ENCODE measurements at places on chromosomes 12 and 14.

DNA sequence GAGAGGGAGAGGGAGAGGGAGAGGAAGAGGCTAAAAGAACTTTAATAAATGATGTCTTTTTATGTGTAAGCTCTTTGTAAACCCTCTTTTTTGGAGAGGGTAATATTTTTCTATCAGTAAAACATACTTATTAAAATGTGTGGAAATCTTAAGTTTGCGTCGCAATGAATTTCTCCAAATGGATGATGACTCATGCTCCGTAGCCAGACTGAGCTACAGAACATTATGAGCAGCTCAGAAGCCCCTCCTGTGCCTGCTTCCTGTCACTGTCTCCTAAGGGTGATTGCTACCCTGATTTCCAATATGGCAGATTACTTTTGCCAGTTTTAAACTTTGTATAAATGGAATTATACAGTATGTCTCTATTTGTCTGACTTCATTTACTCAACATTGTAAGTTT is 13.0 kb upstream of the PYGL start:
- no peak for DNase-seq

- no peak for DNase-seq
Observed at GRCh38 chr12:59408431-59408830, 187.4 kb upstream of the SLC16A7 start.

GRCh38 chr12:112892856-112893255 is 13.9 kb upstream of the OAS1 start:
- DNase-seq = no peak

- DNase-seq = peak; percentile 23
Observed at GRCh38 chr12:45730084-45730347, 510 bp downstream of the ARID2 start.

DNA sequence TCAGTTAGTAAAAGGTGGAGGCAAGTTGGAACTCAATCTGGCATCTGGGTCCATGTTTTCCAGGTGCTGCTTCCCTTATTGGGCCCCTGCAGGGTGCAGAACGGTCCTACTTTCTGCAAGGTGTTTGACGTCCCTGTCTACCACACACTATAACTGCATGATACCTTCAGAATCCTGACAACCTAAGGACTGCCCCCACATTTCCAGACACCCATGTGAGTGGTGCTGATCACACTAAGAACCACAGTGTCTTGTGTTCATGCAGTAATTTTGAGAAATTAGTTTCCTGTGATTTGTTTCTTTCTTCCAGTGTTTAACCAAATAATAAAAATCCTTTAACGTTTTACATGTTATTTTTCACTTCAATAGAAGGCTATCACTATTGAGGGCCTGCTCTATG is 121.1 kb upstream of the MDM1 start:
- DNase-seq = no peak

DNA sequence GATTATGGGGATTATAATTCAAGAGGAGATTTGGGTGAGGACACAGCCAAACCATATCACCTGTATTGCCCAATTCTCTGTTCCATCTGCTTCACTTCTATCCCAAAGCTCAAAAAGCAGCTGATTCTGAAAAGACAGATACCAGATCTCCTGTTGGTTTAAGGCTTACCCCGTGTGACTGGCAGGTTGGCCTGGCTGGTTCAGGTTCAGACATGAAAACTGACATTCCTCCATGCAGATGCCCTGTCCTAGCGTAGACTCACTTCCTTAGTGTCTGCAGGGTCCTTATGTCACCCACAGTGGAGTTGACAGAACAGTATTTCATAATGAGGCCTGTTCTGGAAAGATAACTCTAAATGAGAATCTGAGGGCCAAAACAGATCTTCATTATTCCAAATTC is 61.1 kb upstream of the FLRT2 start:
- DNase-seq = no peak

DNA sequence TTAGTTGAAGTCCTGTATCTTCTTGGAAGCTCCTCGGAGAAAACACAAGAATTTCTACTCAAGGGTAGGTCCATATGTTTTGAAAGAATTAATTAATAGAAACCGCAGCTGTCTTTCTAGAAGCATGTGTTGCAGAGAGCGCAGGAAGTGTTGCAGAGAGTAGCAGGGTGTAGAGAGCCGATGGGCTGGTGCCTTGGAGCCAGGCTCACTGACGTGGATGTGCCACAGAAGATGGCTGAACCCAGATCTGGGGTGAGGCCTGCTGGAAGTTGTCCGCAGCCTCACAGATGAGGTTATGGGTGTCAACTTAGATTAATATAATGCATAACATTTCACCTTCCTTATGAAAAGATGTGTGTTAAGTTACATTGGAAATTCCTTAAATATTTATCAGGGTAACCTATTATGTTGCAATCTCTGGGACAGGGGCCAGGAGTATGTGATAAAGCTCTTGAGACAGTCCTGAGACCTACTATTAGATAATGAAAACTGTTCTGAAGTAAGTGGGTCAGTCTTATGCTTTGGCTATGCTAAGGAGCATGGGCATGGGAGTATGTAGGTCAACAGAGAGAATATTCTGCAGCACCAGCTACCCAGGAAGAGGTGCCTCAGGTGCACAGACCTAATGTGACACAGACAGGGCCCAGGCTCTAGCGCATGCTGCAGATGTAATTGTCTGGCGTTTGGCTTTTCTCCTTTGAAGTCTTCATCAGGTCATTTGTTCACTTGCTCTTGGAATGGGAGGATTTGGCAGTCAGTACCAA is 973.3 kb downstream of the BCL11B start:
- DNase-seq = no peak

DNA sequence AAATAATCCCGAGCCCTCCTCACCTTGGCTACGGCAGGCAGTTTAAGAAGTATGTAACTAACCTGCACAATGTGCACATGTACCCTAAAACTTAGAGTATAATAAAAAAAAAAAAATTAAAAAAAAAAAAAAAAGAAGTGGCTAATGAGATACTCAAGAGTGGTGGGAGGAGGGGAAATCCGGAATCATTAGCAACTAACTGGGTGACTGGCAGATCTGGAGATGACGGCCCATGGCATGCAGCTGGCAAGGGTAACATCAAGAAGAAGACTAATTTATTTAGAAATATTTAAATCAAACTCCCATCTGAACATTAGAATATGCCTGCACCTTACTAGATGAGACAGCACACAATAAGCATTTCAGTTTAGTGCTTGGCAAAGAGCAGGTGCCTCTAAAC is 52.3 kb upstream of the TMCC3 start:
- no peak for DNase-seq

DNA sequence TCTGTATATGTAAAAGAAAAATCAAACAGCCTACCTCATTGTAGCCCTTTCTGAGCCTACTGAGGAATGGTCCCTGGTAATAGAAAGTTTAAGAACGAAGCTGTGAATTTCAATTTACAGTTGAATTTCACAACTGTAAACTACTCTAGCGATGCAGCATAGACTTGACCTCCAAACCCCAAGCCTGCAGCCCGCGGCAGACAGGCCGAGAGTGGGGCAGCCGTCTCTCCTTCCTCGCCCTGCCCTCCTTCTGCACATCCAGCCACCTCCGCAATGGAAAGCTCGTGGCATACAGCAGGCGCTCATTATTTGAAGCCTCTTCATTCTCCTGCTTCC is 15.3 kb downstream of the RNASE2 start:
- DNase-seq = no peak

- no peak for DNase-seq
Observed at GRCh38 chr14:99118946-99119345, 153.1 kb downstream of the BCL11B start.

DNA sequence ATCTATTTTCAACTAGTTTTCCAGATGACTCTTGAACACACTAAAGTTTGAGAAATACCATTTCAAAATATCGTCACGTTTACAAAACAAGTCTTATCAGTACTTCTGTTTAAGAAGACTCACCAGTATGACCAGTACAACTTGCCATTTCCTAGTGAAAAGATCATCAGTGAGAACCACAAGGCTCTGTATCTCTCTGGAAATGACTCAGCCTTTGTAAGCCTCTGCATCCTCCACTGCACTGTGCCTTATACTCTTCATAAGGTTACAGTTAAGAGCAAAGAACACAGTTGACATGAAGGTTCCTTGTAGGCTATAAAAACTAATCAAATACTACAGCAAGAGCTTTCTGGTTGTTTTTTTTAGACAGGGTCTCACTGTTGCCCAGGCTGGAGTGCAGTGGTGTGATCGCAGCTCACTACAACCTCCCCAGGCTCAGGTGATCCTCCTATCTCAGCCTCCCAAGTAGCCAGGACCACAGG is 5.7 kb upstream of the VTI1B start:
- no peak for DNase-seq

DNA sequence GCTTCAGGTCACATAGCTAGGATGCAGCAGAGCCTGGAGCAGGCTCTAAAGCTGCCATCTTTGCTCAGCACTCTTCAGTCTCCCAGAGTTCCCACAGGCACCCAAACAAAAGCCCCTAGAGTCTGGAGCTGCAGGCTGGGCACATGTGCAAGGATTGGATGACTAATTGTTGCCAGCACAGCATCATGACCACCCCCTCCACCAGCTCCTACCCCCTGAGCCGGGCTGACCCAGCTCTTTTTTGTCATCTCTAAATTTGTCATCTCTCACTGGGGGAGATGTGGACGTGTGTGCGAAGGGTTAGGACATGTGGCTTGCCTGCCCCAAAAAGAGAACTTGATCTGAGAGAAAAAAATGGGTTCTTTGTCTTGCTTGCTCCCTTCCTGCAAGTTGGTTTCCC is 4.3 kb upstream of the MMP19 start:
- DNase-seq = no peak

DNA sequence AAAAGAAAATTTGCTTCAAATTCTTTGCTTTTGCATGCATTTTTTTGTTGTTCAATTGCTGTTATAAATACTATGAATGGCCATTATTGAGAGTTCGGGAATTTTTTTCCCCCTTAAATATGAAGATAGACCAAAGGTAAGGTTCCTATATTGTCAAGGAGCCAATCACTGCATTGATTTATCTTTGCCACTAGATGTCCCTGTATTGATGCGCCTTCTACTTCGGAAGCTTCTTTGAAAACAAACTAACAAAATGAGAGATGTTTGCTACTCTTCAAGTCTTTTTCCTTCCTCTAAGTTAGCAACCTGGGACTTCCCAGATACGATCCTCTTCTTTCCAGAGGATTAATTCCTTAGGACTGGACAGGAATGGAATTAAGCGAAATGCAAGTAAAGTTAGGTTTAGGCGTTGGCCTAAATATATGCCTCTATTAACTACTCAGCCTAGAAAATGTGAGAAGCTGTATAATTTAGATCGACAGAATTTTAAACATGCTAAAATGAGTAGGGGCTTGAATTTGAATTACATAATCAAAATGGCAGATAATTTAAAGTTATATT is 318.1 kb downstream of the AEBP2 start:
- DNase-seq = no peak

DNA sequence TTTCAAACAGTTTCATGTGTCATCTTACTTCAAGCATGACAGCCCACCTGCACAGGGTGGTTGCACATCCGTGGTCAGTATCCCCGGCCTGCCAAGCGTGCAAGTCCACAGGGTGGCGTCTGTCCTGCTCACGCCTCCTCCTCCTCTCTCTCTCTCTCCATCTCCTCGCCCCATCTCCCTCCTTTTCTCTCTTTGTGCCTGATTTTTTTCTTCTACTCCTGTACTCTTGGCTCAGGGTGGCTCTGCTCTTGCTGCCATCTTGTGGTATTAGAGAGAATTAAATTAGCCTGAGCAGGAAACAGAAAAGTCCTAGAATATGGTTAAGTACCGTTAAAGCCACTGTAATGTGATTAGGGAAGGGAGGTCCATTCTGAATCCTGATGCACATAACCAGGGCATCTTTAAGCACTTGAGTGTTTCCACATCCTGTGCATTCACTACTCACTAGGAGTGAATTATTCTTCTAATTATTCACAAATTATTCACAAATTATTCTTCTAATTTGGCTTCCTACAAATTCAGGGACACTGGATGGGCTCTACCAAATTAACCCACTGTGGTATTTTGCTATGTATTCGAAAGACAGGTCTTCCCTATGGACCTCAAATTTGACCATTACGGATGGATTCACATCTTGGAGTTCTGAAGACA is 25.5 kb upstream of the DTX1 start:
- no peak for DNase-seq

DNA sequence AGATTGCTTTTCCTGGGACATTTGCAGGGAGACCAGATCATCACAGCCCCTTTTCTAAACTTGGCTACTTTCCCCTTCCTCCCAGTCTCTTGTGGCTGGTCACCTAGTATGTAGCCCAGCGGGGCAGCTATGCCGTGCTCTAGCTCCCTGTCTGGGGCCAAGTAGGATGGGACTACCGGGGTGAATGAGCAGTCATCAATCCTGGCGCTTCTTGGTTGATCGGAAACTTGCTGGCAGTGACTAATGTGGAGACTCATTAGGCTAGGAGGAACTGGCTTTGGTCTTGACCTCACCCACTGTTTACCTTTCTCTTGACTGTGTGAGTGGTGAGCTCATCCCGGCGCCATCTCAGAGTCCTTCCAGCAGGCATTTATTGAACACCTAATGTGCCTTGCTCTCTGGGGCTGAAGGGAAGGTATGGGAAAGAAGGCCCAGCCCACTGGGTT is 15.9 kb downstream of the PLEKHG3 start:
- no peak for DNase-seq

DNA sequence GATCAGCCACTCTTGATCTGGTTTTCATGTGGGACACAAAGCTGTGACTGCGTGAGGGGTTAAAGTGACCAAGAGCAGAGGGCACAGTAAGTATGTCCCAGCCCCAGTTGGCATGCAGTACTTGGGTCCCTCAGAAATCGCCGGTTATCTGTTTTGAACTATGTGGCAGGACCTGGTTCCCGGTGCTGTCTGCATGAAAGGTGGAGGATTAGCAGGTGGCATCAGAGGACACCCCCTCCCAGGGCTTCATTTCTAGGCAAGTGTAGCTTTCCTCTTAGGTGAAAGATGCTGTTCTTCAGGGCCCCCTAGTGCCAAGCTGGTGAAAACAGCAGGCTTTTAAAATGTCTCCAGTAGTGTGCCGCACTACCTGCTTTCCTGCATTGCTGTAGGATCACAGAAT is 57.1 kb downstream of the ATG14 start:
- DNase-seq = peak; percentile 22

- DNase-seq = no peak
Observed at GRCh38 chr12:6215932-6216494, 15.8 kb downstream of the CD9 start.

DNA sequence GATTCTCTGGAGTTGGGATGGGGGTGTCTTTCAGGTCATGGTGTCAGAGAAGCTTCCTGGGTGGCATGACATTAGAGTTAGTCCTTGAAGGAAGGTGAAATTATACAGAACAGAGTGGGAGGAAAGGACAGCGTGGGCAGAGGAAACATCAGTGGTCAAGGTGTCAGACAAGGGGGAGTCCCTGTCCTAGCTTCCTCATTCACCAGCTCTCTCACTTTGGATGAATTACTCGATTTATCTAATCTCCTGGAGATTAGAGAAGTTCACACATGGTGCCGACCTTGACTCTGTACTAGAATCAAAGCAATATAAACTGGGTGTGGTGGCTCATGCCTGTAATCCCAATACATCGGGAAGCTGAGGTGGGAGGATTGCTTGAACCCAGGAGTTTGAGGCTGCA is 492.9 kb downstream of the VRK1 start:
- DNase-seq = no peak

DNA sequence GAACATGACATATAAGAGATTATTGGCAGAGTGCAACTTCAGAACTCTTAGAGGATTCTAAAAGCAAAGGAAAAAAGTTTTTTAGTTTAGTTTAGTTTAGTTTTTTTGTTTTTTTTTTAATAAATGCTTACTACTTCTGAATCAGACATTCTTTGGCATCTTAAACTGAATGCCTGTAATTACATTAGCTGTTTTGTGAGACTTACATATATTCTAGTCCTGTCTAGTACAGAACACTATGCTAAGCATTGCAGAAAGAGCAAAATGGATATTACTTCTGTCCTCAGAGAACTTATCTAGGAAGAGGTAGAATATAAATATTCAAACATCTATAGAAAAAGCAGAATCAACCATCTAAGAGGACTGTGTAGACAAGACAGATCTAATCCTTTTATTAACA is 133.2 kb downstream of the RAD51B start:
- no peak for DNase-seq
